Fibroblast of the conjunctiva (primary cell): ENCODE measurements at places on chromosomes 7 and 10.

DNA sequence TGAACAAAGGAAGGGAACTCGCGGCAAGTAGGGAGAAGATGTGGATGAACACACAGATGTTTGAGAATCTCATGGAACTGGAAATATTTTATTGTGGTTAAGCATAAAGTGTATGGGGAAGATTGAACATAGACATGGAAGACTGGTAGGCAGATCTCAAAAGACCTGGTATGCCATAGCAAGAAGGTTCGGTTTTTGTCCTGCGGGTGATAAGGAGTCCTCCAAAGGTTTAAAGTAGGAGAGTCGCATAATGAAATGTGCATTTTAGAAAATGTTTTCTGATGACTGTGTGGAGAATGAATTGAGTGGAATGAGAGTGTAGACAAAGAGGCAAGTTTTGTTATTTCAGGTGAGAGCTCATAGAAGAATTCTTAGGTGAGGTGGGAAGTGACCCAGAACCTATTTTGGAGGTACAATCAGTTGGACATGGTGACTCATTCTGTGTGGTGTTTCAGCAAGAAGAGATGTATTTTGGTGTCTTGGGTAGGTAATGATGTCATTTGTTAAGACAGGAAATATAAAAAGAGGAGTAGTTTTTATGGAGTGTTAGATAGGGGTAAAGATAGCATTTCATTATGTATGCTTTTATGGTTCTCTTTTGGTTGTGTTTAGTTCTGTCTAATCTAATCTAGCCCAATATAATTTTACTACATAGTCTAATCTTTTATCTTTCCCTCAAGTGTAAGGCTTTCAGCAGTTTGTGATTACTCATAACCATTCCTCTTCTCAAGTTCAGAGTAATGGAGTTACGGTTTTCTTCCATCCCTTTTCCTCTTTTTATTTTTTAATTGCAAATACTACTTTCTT lies 239.2 kb downstream of the EXOC4 start:
- no peak for DNase-seq

GRCh38 chr7:31492086-31492485 lies 21.8 kb upstream of the ITPRID1 start:
- no peak for DNase-seq

DNA sequence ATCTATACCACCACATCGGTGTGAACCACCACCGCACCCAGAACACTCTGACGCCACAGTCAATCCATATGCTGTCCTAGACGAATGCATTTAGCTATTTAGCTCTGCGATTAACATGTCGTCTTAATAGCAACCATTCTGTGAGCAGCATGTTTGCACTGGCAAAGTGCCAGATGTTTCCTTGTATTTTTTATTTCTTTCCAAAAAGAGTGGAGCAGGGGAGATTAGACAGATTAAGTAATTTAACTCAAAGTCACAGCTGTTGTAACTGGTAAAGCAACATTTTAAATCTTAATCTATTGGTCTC lies 57.0 kb upstream of the ARL4A start:
- no peak for DNase-seq

DNA sequence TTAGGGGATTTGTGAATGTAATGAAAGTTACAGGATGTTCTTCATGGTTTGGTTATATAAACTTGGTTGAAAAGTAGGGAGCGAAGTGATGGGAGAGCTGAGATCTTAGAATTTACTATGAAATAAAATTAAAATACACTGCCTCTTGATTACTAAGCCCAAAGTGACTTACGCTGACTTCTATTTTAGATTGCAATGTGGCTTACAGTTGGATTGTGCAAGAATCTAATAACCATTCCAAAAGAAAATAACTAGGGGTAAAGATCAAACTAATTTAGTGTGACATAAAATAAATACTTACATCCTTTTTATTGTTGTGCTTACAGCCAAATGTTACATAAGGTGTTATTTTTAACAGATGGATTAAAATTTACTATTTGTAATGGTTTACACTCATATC lies 15.3 kb downstream of the WNT16 start:
- no peak for DNase-seq

DNA sequence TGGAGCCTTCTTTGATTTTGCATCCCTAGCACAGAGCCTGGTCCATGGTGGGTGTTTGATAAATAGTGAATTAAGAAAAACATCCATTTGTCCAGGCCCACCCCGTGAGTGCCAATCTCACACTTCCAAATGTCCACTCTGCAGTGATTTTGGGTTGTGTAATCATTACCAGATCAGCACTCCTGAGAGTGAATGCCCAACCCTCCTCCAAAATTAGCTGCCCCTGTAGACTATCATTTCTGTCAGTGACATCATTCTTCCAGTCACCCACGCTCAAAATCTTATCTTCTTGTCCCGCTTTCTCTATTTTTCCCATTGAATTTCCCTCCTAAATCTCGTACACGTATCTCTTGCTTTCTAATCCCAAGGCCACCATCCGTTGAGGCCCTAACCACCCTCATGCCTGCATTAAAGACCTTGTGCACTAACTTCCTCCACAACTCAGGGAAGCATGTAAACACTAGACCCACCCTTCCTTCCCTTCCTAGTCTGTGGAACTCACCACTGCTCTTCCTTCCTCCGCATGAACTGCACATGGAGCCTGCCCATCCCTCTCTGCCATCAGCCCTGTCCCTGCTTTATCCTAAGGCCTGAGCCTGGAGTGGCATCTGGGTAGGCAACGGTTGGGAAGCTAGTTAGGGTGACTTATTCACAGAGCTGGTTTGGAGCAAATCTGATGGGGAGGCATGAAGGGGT lies 32.8 kb downstream of the PIK3AP1 start:
- DNase-seq, result no peak

GRCh38 chr7:77771901-77772300 lies 26.3 kb downstream of the TMEM60 start:
- no peak for DNase-seq

- no peak for DNase-seq
These were observed 68.9 kb downstream of the KLF6 start for GRCh38 chr10:3716093-3716492.

DNA sequence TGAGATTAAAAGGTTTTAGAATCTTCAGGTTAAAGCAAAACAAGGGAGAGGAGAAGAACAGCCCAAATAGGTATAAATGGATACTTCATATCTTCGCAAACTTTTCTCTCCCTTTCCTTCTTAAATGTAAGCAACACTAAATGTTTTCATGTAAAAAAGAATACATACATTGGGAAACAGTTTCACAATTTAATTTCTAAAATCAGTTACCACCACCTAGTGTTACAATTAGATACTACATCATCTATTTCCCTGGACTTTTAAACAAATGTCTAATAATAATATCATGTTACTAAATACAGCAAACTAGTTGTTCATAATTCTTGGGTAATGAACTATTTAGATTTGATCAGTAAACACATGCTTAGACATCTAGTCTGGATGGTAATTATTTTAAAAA lies 35.8 kb downstream of the MINDY3 start:
- peak; percentile 9 for DNase-seq

GRCh38 chr10:26981232-26981824 lies 119.0 kb downstream of the ANKRD26 start:
- DNase-seq, result no peak

GRCh38 chr7:128453836-128454804 lies 1.6 kb upstream of the HILPDA start:
- peak; percentile 87 for DNase-seq

DNA sequence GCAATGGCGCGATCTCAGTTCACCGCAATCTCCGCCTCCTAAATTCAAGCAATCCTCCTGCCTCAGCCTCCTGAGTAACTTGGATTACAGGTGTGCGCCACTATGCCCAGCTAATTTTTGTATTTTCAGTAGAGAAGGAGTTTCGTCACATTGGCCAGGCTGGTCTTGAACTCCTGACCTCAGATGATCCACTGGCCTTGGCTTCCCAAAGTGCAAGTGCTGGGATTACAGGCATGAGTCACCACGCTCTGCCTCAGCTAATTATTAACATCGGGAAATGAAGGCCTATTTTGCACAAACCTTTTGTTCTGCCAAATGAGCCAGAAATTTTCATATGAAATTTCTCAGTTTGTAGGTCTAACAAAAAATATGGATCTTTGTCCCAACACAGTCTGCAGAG lies 106.7 kb upstream of the ODAD2 start:
- no peak for DNase-seq

DNA sequence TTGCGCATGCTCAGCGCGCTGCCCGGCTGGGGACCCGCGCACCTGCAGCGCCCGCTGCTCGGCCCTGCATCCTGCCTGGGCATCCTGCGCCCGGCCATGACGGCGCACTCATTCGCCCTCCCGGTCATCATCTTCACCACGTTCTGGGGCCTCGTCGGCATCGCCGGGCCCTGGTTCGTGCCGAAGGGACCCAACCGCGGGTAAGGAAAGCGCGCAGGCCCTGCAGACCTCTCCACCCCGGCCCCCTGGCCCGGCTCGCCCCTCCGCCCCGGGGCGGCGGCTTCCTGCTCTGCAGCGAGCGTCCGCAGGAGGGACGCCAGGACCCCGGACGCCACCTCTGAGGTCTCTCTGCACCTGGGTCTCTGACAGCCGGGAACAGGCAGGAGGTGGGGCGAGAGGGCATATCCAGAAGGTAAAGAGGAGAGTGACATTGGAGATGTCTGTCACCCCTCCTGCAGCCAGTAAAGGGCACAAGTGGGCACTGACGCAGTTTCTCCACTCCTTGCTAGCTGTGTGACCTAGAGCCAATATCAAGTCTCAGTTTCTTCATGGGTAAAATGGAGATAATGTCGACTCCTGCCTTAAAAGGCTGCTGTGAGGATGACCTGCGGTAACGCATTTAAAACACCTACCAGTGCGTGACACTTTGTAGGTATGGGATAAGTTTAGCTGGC lies 338 bp downstream of the ATP6V0E2 start:
- no peak for DNase-seq

DNA sequence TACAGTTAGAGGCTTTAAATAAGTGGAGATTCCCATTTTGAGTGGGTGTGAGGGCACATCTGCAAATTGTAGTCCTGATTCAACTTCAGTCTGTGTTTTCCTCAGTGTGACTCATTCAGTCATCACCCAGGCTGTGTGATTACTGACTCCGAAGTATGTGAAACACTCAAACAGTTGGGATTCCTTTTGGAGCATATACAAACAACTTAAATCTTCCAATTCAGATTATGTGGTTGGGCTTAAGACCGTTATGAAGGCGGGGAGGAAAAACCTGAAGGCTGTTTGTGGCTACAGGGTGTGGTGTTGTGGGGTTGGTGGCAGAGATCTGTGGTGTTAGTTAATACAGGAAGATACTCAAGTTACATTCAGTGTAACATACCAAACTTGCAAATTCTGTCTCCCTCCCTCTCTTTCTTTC lies 259.7 kb upstream of the FERD3L start:
- peak; percentile 88 for DNase-seq

DNA sequence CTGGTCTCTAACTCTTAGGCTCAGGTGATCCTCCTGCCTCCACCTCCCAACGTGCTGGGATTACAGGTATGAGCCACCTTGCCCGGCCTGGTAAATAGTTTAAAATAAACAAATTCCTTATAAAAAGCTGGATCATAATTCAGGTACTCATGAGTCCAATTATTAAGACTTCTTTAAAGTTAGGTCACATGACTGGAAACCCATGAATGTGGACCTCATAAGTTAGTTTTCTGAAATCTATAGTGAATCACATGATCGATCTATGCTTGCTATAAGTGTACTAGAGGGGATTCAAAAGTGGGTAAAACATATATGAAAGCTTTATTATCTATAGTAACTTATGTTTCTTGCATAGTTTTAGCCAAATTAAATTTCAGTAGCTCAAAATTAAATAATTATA lies 14.3 kb downstream of the NT5C3A start:
- DNase-seq, result no peak

DNA sequence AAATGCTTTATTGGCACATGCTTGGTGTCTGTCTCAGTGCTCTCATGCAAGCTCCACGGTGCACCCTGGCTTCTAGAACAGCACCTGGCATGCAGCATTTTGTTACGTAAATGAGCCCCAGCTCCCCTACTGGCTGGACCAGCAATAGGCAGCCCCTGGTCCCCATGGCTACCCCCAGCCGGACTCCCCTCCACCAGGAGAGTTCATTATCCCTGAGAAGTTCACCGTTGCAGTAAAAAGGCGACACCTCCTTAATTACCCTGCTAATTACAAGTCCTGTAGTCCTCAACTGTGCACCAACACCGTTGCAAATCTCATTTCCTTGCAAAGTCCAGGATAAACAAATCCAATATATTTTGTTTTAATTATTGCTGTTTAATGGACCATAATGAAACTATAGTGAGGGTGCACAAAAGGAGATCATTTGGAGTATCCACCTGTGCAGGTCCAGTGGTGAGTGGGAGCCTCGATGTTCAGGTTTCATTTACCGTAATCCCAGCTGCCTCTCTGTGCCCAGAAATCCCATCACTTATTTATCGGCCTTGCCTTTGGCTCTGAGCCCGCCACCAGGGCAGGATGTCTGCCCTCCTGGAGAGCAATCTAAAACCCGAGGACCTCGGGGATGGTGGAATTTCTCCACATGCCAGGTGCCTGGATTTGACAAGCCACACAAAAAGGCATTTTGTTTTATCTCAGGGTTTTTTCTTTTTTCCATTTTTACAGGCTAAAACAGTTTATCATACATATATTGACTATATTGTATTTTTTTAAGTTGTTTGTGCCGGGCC lies 12.8 kb upstream of the DRGX start:
- no peak for DNase-seq

GRCh38 chr10:22437620-22438588 lies 92.6 kb downstream of the SPAG6 start:
- DNase-seq, result no peak

GRCh38 chr10:65765006-65765541 lies 1160.8 kb upstream of the LRRTM3 start:
- DNase-seq, result no peak

DNA sequence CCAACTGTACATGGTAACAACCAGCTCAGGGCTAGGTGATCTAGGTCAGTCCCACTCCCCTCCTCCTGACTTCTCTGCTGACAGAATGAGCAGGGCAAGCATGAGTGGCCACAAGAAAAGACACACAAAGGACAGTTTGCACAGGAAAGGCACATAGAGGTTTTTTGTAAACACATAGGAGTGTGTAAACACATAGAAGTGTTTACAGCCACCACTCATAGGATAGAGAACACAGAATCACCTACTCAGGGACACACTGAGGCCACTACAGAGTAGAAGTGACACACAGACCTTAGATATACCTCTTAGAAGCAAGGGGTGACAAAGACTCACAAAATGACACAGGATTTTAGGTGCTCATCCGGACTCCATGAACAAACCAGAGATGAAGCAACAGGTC lies 19.0 kb downstream of the NUDCD3 start:
- no peak for DNase-seq

GRCh38 chr7:73852500-73852899 lies 8.5 kb upstream of the TMEM270 start:
- no peak for DNase-seq

- no peak for DNase-seq
These were observed 2.5 kb downstream of the TCF7L2 start for GRCh38 chr10:112952282-112953173.

DNA sequence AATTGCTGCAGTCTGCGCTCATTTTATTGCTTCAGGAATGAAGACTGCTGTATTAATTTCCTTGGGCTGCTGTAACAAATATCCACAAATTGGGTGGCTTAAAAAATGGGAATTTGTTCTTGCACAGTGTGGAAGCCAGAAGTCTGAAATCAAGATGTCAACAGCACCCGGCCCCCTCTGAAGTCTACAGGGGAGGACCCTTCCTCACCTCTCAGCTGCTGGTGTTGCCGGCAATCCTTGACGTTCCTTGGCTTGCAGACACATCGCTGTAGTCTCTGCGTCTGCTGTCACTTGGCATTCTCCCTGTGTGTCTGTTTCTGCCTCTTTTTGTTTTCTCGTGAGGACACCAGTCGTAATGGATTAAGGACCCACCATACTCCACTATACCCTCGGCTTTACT lies 166.2 kb downstream of the PTPN20 start:
- DNase-seq, result no peak

- DNase-seq, result no peak
These were observed 397.2 kb upstream of the IGFBP3 start for GRCh38 chr7:46318276-46318675.
